Activated CD8-positive, alpha-beta memory T cell treated with anti-CD3 and anti-CD28 coated beads for 1 hour (primary cell): ENCODE measurements at places on chromosomes 3 and 15.

DNA sequence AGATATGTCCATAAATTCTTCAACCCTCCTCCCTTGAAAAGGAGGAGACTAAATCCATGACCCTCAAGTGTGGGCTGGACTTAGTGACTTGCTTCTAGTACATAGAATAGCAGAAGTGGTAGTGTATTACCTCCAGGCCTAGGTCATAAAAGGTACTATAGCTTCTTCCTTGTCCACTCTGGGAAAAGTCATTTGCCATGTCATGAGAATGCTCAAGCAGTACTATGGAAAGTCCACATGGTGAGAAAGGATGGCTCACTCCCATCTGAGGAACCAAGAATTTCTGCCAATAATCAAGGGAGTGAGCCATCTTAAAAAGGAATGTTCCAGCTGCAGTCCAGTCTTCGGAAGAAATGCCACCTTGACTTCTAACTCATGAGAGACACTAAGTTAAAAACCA lies 10.5 kb upstream of the ILDR1 start:
- DNase-seq, result no peak

DNA sequence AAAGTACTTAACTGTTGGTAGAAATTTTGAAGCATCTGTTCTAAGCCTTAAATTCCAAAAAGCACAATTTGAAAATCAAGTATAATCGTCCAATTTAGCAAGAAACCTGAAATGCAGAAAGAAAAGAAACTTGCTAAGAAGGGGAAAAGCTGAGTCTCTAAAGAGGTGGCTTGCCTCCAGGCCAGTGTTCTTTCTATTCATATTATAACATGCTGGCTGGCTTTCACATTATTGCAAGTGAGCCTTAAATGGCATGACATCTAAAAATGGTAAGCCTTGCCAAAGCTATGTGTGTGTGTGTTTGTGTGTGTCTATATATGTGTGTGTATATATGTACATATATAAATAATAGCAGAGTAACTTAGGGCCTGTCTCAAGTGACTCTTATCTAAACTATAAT lies 89.5 kb downstream of the FGF12 start:
- no peak for DNase-seq

DNA sequence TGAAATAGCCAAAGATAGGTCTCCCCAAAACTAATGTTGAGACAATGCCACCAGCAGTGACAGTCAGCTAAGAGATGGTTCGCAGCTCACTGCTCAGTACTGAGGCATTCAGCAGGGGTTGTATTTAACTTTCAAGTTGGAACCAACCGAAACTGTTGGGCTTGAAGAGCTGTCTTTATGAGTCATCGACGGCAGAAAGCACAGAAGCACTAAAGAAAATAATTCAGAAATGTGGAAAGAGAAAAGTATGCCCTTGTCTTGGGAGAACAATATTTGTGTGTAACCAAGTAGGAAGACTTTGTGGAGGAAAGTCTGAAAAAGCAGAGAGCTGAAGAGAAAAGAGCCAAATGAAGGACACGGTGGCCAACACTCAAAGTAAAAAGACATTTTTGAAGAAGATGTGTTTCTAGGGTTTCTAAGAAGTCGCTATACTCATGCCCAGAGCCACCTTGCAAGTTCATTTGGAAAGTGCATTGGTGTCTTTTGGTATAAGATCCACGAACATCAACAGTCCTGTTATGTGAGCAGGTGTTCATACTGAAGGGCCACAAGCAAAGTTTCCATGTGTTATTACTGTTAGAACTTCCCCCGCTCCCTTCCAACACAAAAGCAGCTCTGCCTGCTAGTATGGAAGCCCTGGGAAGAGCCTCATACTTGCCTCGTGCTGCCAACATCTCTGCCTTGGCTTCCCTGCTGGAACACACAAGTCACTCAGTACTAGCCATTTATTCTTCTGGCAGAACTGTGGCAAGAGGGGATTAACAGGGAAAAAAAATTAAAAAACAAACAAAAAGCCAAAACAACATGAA lies 4.1 kb upstream of the RARB start:
- DNase-seq, result no peak

DNA sequence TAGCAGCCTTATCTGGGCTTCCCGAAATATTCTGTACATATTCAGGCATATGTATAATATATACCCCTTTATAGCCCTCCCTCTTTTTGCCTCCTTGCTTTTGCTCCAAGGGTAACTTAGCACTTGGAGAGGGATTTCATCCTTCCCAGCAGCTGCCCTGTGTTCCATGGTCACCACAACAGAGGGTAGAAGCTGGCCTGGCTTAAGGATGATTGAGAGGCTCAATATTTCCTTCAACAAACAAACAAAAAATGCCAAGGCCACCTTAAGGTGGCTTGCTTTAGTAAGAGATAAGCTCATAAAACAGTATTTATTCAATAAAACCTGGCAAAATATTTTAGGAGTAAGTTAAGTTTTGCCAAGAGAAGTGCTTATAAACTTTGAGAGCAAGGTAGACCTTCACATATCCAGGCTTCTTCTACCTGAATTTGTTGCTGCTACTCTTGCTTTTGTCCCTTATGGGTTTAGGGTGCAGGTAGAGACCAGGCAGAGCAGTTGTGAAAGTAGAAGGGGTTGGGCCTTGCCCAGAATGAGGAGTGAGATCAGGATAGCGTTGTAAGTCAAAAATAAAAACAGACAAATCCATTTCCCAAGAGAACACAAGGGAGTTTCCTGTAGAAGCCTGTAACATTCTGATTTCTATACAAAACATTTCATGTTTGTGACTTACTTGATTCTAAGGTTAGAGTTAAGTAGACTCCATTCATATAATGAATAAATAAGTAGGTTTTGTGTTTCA lies 52.7 kb upstream of the ATOSA start:
- DNase-seq, result no peak

DNA sequence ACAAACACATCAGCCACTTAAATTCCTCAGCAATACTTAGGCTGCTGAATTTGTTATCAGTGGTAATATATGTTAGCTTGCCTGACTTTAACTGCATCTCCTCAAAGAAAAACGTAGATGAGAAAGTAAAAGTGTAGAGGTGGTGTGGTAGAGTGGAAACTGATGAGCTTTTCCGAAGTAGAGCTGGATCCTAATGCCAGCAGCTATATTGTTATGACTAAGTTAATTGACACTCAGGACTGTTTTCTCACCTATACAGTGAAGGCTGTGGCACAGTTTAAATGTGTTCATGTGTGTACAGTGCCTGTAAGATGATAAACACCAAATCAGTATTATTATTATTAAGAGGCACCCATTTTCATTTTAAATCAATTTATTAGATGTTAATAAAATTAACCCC lies 174.9 kb downstream of the TNIK start:
- no peak for DNase-seq

- DNase-seq, result no peak
These were observed 916.7 kb downstream of the PLOD2 start for GRCh38 chr3:145244327-145244726.

- no peak for DNase-seq
These were observed 22.7 kb upstream of the EPHB3 start for GRCh38 chr3:184538666-184539431.
